ENCODE measurements at places on chromosomes 12 and 14.

GRCh38 chr14:95111507-95112164 is 45.7 kb downstream of the DICER1 start:
- no peak for DNase-seq

- no peak for DNase-seq
Observed at GRCh38 chr12:15672671-15673270, 116.4 kb downstream of the EPS8 start.

GRCh38 chr14:76271041-76271755 is 104.7 kb upstream of the ESRRB start:
- DNase-seq, result no peak

DNA sequence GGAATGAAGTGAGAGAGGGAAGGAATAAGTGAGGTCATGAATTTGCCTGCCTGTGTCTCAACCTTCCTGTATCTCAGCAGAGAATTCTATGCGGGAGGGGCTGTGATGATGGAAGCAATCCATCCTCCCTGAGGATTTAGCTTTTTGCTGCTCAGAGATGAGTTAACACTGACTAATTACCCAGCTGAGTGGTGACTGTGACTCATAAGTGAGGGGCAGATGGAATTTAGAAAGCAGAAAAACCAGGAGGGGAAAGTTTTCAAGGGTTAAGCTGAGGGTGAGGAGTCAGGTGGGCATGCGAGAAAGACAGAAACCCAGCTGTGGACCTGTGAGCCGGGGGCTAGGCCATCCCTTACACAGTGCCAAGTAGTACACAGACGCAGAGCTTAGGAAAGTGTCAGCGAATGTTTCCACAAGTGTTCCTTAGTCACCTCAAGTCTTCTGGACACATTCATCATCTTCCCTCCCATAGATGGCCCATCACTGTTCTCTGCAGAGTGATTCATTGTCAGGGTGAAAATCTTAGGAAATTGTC is 277.9 kb downstream of the IPO8 start:
- no peak for DNase-seq

DNA sequence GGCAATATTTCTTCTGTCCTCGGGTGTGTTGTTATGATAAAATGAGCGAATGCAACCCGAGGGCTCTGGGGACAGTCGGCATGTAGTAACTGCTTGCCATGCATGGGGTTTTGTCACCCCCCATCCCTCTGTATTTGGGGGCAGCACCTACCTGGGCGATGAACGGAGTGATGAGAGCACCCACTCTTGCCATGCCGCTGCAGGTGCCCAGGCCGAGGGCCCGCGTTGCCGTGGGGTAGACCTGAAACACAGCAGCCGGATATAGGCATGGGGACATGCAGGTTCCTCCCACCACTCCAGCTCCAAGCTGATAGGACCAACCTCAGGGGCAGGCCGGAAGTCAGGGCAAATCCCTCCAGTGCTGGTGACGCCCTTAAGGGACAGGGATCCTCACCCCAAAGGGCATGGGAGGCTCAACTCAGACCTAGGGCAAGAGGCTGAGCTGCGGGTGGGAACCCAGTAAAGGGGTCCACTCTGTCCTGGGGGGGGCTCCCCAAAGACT is 35.8 kb downstream of the DAO start:
- no peak for DNase-seq

DNA sequence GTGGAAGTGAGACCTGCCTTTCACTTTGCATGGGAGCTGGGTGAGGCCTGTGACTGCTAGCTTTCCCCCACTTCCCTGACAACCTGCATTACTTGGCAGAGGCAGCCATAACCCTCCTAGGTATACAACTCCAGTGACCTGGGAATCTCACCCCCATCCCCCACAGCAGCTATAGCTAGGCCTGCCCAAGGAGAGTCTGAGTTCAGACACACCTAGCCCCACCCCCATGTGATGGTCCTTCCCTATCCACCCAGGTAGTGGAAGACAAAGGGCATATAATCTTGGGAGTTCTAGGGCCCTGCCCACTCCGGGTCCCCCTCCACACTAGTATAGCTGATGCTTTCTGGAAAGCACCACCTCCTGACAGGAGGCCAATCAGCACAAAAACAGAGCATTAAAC is 6.3 kb upstream of the STRAP start:
- no peak for DNase-seq

- DNase-seq, result no peak
Observed at GRCh38 chr12:64995816-64996215, 125.3 kb downstream of the WIF1 start.

DNA sequence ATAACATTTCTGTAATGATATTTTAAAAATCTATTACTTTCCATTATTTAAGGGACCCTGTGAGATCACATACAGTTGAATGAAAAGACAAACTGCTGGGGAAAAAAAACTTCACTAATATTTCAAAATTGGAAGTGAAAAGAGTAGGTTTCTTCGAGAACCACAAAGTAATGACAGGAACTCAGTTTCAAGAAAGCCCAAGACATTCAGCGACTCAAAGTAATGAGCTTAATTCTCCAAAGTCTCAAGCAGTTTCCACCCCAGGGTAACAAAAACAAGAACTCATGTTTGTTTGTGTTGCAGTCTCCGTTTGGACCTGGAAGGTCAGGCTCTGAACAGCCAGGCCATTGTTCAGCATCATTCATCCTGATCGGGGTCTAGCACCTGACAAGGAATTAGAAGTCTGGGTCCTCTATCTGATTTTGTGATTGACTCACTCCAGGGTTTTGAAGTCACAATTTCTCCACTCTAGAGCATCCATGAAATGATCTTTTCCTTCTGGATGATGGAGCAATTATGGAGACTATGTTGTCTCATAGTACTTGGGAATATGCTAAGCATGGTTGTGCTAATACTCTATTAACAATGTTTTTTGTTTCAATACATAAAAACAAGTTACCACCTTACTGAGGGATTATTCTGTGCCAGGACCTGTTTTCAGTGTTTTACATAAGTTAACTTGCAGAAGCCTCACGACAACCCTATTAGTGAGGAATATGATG is 126.9 kb downstream of the SLC25A21 start:
- no peak for DNase-seq

- DNase-seq, result no peak
Observed at GRCh38 chr14:36817071-36817930, 155.6 kb downstream of the PAX9 start.
